Activated naive CD4-positive, alpha-beta T cell treated with anti-CD3 and anti-CD28 coated beads for 36 hours (primary cell): ENCODE measurements at places on chromosomes 12 and 14. TPM values are rescaled to one million over a fixed set of nuclear protein-coding genes. Genes with fewer than 3 reads are reported as not detected.

DNA sequence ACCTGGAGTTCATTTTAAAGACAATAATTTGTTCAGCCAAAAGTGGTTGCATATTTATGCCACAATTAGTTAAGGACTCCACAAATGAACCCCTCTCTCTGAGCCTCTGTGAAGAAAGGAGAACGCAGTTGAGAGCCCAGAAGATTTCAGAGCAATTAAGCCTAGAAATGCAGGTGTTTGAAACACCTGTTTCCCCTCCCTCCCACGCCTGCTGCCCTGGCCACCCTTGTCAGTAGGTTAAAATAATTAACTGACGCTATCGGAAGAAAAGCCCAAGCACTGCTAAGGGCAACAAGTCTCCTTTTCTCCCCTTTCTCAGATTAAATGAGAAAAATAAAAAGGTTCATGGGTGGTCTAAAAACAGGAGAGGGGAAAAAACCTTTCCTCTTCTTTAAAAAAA lies 99.2 kb downstream of the PPM1A start:
- DNase-seq: no peak

- peak; percentile 43 for DNase-seq
These were observed 2.6 kb upstream of the TAMALIN start for GRCh38 chr12:52004042-52004648.

Gene COCH
- total RNA-seq: 1.3 TPM

- DNase-seq: no peak
These were observed 378.0 kb upstream of the DDHD1 start for GRCh38 chr14:53531156-53531555.

Gene CCDC77
- total RNA-seq: 14.9 TPM

Gene TAS2R19
- 0.77 TPM for total RNA-seq

DNA sequence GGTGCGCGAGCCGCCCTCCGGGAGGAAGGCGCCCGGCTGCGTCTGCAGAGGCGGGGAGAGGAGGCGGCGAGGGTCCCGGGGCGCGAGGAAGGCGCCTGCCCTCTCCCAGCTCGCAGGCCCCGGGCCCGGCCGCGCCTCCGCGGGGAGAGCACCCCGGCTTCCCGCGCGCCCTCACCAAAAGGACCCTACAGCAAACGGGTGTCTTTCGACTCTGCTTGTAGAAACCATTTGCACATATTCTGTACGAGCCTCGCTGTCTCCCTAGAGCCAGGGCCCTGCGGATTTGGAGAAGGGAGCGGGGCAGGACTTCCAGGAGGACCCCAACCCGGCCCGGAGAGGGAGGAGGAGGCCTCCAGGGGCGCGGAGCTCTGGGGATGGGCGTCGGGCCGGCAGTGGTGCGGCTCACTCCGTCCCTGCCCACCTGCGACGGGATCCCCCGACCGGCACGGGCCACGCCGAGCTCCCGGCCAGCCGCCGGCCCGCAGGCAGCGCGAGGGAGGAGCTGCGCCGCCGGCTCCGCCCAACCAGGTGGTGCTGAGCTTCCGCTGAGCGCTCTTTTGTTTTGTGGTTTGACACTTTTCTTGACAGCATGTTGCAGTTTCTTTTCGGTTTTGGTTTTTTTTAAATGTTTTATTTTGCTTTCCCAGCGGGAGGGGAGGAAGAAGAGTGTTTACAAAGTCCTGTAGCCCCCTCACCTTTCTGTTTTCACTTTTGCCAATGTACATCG lies 103.3 kb upstream of the FKBP4 start:
- DNase-seq: peak; percentile 70

Gene BIN2
- 32.9 TPM for total RNA-seq

- DNase-seq: peak; percentile 79
These were observed 3.6 kb downstream of the TNS2 start for GRCh38 chr12:53053218-53054111.

Gene APOF
- total RNA-seq: not detected

- DNase-seq: no peak
These were observed 175.9 kb downstream of the MON2 start for GRCh38 chr12:62642486-62642885.

Gene ATP5MC2
- total RNA-seq: 443 TPM
